ENCODE measurements at places on chromosomes 13 and 19. TPM values are rescaled to one million over a fixed set of nuclear protein-coding genes. Genes with fewer than 3 reads are reported as not detected.

Gene KCNRG
- total RNA-seq, result not detected

Gene SLC7A10
- not detected for total RNA-seq

Gene TPTE2
- not detected for total RNA-seq

Gene OR7A5
- total RNA-seq, result not detected

Gene RGCC
- 45.8 TPM for total RNA-seq

Gene ZNF540
- total RNA-seq, result 6.9 TPM

Gene PEG3
- 10.0 TPM for total RNA-seq

Gene CNN1
- 133 TPM for total RNA-seq

Gene SIGLECL1
- total RNA-seq, result not detected

Gene MCF2L
- 41.2 TPM for total RNA-seq

Gene ZNF541
- 0.99 TPM for total RNA-seq

Gene UGGT2
- total RNA-seq, result 11.4 TPM

Gene NLRP5
- total RNA-seq, result not detected

Gene CEACAM7
- 0.16 TPM for total RNA-seq

Data from left ventricle myocardium inferior (tissue), 1 donor.